Stimulated activated CD4-positive, alpha-beta T cell treated with anti-CD3 and anti-CD28 coated beads, Interleukin-12 subunit alpha, Interleukin-12 subunit beta, amount 100 ng/mL, for 48 hours (primary cell): ENCODE measurements at places on chromosomes 5 and 9.

DNA sequence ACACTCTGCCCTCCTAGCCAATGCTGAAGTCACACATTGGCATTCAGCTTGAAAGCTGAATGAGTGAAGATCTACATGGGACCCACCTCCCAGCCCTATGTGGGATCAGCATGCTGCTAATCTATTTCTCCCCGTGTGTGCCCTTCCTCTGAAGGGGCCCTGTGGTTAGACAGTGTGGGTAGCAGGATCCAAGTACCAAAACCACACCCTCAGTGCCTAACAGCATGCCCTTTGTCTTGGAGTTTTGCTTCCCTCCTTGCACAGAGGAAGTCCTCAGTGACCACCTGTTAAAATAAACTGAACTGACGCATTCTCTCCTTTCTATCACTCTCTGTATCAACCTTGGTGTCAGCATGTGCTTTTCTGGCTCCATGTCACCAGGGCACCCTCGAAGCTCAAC, 25.0 kb downstream of the SH3TC2 start:
- no peak for DNase-seq

DNA sequence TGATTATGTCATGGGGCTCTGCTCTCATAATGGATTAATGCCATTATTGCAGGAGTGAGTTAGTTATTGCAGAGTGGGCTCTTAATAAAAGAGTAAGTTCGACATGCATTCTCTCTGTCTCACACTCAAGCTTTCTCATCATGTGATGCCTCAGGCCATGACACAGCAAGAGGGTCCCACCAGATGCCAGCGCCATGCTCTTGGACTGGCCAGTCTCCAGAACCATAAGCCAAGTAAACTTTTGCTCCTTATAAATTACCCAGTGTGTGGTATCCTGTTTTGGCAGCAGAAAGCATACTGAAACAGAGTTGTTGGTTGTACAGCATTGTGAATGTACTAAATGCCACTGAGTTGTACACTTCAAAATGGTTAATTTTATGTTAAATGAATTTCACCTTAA, 138.1 kb downstream of the MYO10 start:
- no peak for DNase-seq

DNA sequence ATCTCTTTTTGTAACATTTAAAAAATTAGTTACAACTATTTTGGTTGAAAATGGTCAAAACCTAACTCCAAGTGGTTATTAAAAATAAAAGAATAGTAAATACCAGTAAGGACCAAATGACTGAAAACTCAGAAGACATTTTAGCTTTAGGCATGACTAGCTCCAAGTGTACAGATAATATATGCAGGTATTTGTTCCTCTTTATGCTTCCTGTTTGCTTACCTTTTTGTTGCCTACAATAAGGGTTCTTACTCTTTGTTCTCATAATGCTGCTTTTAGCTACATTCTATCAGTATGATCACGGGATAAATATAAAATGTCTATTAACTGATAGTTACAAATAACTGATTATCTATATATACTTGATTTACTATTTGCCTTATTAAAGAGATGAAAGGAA, 259.6 kb downstream of the CDH12 start:
- DNase-seq, result no peak

- no peak for DNase-seq
These were observed 329.3 kb downstream of the PJA2 start for GRCh38 chr5:109080481-109080880.

GRCh38 chr5:136769093-136769492, 403.7 kb upstream of the TRPC7 start:
- DNase-seq, result no peak

- DNase-seq, result no peak
These were observed 278.3 kb upstream of the PCSK5 start for GRCh38 chr9:75612205-75612604.

GRCh38 chr5:3740546-3741373, 145.1 kb downstream of the IRX1 start:
- no peak for DNase-seq

DNA sequence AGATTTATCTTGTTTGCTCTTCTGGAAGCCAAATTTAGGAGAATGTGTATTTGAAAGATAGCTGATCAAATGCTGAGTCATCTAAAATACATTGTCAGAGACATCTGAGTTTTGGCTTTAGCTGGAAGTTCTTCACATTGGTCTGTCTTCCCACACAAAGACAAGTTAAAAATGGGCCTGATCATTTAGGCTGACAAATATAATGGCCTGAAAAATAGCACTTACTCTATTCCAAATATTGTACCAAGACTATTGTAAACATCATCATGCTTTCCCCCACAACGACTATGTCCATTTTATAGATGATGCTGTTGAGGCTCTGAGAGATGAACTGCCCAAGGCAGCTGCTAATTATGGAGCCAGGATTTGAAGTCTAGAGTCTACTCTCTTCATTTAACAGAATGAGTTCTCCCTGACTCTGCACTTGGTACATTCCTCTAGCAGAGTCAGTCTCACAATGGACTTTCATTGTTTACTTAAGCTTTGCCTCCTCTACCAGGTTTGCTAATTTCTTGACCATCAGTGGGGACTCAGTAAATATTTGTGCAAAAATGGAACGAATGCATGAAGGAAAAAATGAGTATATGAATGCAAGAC, 619.4 kb upstream of the KLF4 start:
- no peak for DNase-seq

DNA sequence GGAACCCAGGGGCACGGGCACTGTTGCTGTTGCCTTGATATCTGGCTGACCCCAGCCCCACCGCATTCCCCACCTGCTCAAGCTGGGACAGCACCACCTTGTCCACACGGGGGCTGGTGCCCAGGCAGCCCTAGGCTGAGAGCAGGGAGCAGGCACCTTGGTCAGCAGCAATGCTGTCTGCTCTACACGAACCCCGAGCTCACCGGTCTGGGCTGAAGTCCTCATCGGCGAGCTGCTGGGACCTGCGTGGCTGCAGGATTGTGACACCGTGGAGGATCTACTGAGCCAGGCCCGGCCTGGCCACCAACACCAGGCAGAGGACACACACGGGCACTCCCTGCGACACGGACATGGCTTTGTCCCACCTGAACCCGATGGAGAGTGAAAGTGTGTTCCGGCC, 78.1 kb downstream of the KCNT1 start:
- no peak for DNase-seq

DNA sequence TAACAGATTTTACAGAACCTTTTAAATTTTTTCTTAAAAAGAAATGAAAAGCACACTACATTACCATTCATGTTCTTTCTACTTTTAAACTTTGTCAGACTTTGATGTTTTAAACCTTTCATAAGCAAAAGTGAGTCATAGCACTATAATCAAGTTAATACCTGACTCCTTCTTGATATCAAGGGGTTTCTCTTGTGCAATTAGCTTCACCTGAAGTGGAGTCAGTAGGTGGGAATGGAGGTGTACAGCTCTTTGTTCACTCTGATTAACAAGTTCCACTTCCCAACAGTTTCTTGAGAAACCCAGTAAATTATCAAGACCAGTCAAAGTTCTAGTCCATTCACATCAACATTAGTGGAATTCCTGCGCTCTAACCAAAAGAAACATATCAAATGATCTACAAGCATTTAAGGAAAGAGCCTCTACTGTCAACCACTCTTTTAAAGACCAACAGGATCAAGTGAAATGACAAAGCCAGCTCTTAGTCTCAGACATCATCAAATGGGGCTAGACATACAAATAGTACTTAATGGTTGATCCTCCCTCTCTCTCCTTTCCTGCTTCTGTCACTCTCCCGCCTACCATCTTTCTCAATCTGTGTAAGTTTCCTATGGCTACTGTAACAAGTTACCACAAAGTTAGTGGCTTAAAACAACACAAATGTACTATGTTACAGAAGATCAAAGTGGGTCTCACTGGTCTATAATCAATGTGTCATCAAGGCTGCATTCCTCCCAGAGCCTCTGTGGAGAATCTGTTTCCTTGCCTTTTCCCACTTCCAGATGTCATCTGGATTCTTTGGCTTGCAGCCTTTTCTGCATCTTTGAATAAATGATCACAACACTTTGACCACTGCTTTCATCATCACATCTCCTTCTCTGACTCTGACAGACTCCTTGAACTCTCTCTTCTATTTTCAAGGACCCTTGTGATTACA, 68.0 kb downstream of the HINT1 start:
- peak; percentile 16 for DNase-seq

DNA sequence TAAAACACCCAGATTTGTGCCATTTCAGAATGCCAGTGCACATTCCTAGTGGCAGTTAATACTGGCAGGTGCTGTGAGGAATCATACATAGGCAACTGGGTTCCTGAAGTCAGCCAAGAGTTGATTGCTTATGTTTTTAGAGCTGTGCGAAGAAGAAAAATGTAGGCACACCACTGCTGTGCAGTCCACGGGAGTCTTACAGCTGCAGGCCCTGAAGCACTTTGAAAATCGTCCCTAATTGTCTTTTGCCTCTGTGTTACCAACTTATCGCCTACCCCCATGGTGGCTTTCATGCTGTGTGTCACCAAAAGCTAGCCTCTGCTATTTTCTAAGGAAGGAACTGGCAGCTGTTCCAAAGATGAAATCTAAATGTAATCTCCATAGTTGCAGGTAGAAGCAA, 263.9 kb downstream of the ARRDC3 start:
- DNase-seq, result no peak

DNA sequence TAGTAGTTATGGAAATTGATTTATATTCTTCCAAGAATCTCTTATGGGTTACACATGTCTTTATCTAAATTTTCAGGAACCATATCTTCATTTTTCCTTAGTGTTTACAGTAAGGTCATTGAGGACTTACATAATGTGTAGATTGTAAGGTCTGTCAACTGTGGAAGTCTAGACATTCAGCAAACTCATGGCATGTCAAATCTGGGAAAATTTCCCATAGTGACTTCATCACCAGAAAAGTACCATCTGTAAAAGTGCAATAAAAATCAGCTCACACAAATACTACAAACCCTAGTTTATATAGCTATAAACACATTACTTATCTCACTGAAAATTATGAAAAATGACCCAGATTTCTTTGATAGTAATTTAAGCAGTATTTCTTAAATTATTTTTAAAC, 419.4 kb downstream of the MTRR start:
- DNase-seq, result no peak

DNA sequence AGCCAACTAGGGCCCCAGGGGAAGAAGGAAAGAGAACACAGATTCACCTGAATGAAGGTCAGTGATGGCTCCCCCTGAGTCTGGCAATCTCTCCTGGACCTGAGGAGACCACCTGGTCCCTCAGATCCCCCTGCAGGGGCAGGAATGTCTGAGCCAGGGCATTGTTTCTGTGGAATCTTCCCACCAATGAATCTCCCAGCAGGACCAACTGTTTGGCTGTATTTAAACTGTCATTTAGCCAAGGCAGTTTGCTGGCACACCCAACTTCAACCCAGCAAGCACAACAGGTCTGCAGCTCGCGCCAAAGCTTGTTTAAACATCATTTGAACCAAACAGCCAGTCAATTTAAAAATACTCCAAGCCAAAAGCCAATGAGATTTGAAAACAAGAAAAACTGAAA, 92.6 kb downstream of the SH3TC2 start:
- DNase-seq, result no peak

- DNase-seq, result no peak
These were observed 36.8 kb downstream of the LIX1 start for GRCh38 chr5:97105501-97106215.

- DNase-seq, result no peak
These were observed 416.6 kb downstream of the PLK2 start for GRCh38 chr5:58043032-58043945.

DNA sequence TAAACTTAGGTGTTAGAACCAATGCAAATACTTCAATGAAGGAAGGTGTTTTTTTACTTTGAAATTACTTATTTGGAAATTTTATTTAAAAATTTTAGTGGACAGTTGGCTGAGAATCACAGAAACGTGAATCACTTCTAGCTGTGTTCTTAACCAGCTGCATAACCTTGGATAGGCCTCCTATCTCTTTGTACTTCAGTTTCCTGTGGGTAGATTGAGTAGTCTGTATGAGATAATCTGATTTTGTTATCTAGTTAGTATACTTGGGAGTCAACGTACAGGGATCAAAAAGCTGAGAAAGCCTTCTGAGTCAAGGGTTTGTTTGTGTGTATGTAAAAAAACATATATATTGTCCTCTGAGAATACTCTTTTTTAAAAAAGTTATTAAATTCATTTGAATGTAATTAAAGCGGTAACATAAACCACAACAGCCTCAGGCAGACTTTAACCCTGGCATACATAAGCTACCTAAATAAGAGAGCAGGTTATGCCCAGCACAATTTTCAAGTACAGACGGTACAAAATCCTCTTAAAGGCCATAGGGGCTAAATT, 38.1 kb upstream of the ZCCHC7 start:
- DNase-seq, result no peak

DNA sequence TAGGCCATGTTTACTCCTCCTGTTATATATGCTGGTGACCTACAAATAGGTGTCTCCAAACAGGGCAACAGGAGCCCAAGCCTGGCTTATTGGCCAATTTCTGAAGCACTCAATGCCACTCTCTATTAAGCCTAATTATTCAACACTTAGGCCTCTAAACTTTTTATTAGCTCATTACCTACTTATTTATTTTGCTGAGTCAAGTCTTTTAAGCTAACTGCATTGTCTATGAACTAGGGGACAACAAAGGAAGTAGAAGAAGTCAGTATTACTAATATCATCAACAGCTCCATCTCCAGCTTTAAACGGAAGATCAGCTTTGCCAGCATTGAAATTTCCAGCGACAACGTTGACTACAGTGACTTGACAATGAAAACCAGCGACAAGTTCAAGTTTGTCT, 28.2 kb downstream of the GABRP start:
- DNase-seq, result no peak

- no peak for DNase-seq
These were observed 34.7 kb downstream of the RETREG1 start for GRCh38 chr5:16582081-16582480.

DNA sequence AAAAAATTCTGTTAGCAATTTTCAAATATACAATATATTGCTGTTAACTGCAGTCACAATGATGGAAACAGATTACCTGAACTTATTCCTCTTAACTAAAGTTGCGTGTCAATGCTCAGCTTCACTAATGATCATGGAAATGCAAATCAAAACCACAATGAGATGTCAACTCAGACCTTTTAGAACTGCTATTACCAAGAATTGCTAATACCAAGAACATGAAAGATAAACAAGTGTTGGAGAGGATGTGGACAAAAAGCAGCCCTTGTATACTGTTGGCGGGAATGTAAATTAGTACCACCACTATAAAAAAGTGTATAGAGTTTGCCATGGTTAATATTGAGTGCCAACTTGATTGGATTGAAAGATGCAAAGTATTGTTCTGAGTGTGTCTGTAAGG, 1409.7 kb upstream of the CDH18 start:
- DNase-seq, result no peak

- DNase-seq, result no peak
These were observed 180.8 kb upstream of the NUDT12 start for GRCh38 chr5:103743421-103743820.

GRCh38 chr9:35158501-35159280, 3.1 kb upstream of the UNC13B start:
- DNase-seq, result no peak

DNA sequence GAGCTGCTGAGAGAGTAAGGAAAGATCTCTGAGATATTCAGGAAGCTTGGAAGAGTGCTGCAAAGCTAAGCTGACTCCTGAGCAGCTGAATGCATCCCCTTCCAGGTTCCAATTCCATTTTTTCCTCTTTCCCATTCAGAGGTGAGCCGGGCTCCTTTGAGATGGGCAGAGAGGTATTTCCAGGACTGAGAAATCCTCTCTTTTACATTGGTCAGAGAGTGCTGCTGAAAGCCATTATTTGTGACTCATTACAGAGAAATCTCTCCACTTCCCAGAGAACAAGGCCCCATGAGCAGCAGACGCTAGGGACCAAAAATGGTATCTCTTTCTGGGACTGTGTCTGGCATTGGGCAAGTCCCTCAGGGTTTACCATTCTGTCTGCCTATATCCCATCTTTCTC, 3.7 kb downstream of the MCTP1 start:
- DNase-seq, result no peak

GRCh38 chr5:105877592-105877991, 1793.1 kb downstream of the EFNA5 start:
- DNase-seq, result no peak
